ENCODE measurements at places on chromosomes 16 and 17. TPM values are rescaled to one million over a fixed set of nuclear protein-coding genes. Genes with fewer than 3 reads are reported as not detected.

DHRS7C gene
- not detected for total RNA-seq

CD19 gene
- not detected for total RNA-seq

OTOP2 gene
- total RNA-seq = not detected

DOK4 gene
- 19.0 TPM for total RNA-seq

PRDM7 gene
- not detected for total RNA-seq

ZCCHC14 gene
- 4.8 TPM for total RNA-seq

CD7 gene
- not detected for total RNA-seq

ARRB2 gene
- total RNA-seq = 5.3 TPM

ZKSCAN2 gene
- 2.4 TPM for total RNA-seq

HOXB13 gene
- total RNA-seq = 0.24 TPM

MYH8 gene
- not detected for total RNA-seq

JPH3 gene
- total RNA-seq = not detected

CRHR1 gene
- not detected for total RNA-seq

SCIMP gene
- under 0.01 TPM for total RNA-seq

NOD2 gene
- total RNA-seq = 14.0 TPM

B3GNT9 gene
- total RNA-seq = 15.8 TPM

VTN gene
- not detected for total RNA-seq

NPIPA1 gene
- total RNA-seq = 31.1 TPM

C16orf89 gene
- not detected for total RNA-seq

ASPA gene
- not detected for total RNA-seq

ITGB4 gene
- 367 TPM for total RNA-seq

CCDC40 gene
- 0.43 TPM for total RNA-seq

PIGW gene
- total RNA-seq = 10.2 TPM

PIK3R5 gene
- not detected for total RNA-seq

TEX14 gene
- under 0.01 TPM for total RNA-seq

CCL17 gene
- total RNA-seq = not detected

HSF4 gene
- total RNA-seq = 3.1 TPM

B4GALNT2 gene
- total RNA-seq = 1.3 TPM

KCNJ2 gene
- 1.3 TPM for total RNA-seq

METTL26 gene
- total RNA-seq = 148 TPM

BEAN1 gene
- total RNA-seq = not detected

EPX gene
- total RNA-seq = not detected

HOXB4 gene
- 0.21 TPM for total RNA-seq

TP53TG3C gene
- not detected for total RNA-seq

PLA2G10 gene
- total RNA-seq = not detected

SLFN12 gene
- 11.1 TPM for total RNA-seq

ESRP2 gene
- 45.6 TPM for total RNA-seq

CTRB2 gene
- total RNA-seq = not detected

ABCA3 gene
- total RNA-seq = 3.9 TPM

TLCD3B gene
- total RNA-seq = not detected

RAB37 gene
- total RNA-seq = 0.48 TPM

RNF112 gene
- total RNA-seq = 0.43 TPM

ZNF385C gene
- not detected for total RNA-seq

BIRC5 gene
- 4.8 TPM for total RNA-seq

TBC1D16 gene
- 34.7 TPM for total RNA-seq

CDRT4 gene
- 0.43 TPM for total RNA-seq

DPEP2 gene
- not detected for total RNA-seq

SMIM36 gene
- under 0.01 TPM for total RNA-seq

STX8 gene
- 91.4 TPM for total RNA-seq

TUBB3 gene
- total RNA-seq = 7.0 TPM

PITPNM3 gene
- total RNA-seq = 47.5 TPM

FKBP10 gene
- total RNA-seq = 146 TPM

RHBDL3 gene
- not detected for total RNA-seq

TMEM235 gene
- total RNA-seq = not detected

SLC2A4 gene
- total RNA-seq = 0.24 TPM

PDPK1 gene
- total RNA-seq = 24.1 TPM

CD300A gene
- not detected for total RNA-seq
